Activated CD4-positive, alpha-beta memory T cell treated with anti-CD3 and anti-CD28 coated beads, Interleukin-2, amount 10 ng/mL, durations not matched to agents 7 days and 5 days (primary cell): ENCODE measurements at places on chromosomes 1 and 21. TPM values are rescaled to one million over a fixed set of nuclear protein-coding genes. Genes with fewer than 3 reads are reported as not detected.

DNA sequence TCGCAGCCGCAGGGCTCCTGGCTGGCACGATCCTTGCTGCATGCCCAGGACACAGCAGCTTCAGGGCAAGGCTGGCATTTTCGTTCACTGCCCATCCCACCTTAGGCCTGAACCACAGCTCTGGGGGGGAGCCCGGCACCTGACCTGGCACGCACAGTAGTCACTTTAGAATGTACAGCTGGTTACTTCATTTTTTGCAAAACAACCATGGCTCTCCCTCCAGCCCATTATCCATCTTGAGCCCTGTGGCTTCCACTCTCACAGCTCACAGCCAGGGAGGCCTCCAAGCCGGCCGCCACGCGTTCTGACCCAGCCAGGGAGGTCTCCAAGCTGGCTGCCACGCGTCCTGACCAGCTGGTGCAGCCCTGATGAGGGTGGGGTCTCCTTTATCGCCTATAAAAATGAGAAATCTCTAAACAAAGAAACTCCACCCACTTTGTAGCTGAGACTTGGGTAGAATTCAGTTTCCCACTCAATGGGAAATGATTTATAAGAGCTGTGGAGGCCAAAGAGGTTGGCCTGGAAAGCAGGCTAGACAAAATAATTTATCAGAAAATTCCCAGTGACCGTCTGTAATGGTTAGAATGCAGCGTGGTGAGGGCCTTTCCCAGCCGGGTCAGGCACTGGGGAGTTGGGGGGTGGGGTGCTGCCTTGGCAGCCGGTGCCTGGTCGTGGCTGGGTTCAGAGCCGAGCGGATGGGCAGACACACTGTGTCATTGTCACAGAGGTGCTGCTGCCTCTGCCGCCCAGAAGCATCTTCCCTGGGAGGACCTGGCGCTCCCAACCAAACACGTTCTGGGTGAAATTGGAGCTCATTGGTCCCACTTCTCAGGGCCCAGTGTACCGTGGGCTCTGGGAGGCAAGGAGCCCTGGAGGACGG lies 54.6 kb upstream of the ACTRT2 start:
- H3K27ac ChIP-seq, result no peak overlapping the region
- H3K36me3 ChIP-seq, result no peaks in the 10 kb centered on the region
- no peaks in the 10 kb centered on the region for H3K27me3 ChIP-seq
- no peaks in the 10 kb centered on the region for H3K4me1 ChIP-seq
- no peak overlapping the region for H3K4me3 ChIP-seq
- DNase-seq, result no peak

GRCh38 chr1:18094096-18094495 lies 13.5 kb upstream of the IGSF21 start:
- no peak overlapping the region for H3K27ac ChIP-seq
- H3K4me3 ChIP-seq, result no peak overlapping the region
- H3K4me1 ChIP-seq, result no peaks in the 10 kb centered on the region

DNA sequence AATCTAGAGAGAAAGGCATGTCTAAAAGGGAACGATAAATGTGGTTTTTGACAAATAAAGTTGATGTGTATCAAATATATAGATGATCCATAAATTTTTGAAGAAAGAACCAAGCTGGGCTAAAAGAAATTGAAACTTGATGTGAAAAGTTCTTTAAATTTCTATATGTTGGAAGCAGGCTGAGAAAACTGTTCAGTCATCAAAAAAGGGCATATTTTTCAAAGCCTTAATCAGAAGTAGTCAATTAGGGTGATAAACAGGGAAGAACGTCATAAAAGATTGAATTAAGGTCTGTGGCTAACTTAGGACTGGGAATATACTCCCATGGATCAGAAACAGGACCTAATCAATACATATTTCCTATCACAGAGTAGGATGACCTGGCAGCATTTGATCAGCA lies 211.4 kb upstream of the ZRANB2 start:
- no peaks in the 10 kb centered on the region for H3K36me3 ChIP-seq
- H3K4me1 ChIP-seq, result no peaks in the 10 kb centered on the region
- no peaks in the 10 kb centered on the region for H3K27me3 ChIP-seq
- H3K27ac ChIP-seq, result no peak overlapping the region
- no peak overlapping the region for H3K4me3 ChIP-seq
- DNase-seq, result no peak

DNA sequence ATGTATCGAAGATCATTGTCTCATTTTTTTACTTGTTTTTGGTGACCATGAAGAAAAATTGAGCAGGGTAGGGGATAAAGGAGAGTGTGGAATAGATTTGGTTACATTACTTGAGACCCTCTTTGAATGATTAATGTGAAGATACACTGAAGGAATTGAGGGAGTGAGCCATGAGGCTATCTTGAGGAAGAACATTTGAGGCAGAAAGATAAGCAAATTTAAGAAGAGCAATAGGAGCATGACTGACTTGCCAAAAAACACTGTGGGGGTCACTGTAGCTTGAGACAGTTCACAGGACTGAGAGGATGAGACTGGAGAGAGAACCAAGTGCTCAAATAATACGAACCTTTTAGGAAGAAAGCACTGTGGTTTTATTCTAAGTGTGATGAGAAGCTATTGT lies 43.1 kb upstream of the PTPRC start:
- H3K4me3 ChIP-seq, result no peak overlapping the region
- H3K27me3 ChIP-seq, result no peaks in the 10 kb centered on the region
- H3K27ac ChIP-seq, result no peak overlapping the region
- peaks cover 29% of the 10 kb centered on the region for H3K36me3 ChIP-seq
- H3K4me1 ChIP-seq, result peaks cover 32% of the 10 kb centered on the region

GRCh38 chr21:15249285-15249993 lies 184.6 kb upstream of the NRIP1 start:
- H3K27ac ChIP-seq, result no peak overlapping the region
- no peaks in the 10 kb centered on the region for H3K36me3 ChIP-seq
- H3K27me3 ChIP-seq, result peaks cover 2% of the 10 kb centered on the region

DNA sequence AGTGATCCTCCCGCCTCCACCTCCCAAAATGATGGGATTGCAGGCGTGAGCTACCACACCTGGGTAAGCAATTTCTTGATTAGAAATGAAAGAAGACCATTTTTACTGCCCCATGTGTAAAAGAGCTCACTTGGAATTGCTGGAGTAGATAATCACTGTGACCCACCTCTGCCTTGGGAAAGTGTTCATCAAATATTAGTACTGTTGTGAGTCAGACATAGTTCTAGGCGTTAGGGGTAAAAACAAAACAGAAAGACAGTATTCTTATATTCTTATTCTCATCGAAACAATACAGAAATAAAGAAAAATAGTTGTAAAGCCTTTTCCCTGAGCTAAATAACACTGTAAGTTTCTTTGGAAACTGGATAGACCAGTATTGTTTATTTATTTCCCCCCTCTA lies 36.2 kb downstream of the CELF3 start:
- no peak for DNase-seq
- H3K36me3 ChIP-seq, result peaks cover 3% of the 10 kb centered on the region
- no peaks in the 10 kb centered on the region for H3K27me3 ChIP-seq
- peaks cover 12% of the 10 kb centered on the region for H3K4me1 ChIP-seq

- no peak overlapping the region for H3K27ac ChIP-seq
- H3K36me3 ChIP-seq, result no peaks in the 10 kb centered on the region
- no peaks in the 10 kb centered on the region for H3K27me3 ChIP-seq
- peaks cover under 1% of the 10 kb centered on the region for H3K4me1 ChIP-seq
- DNase-seq, result no peak
- H3K4me3 ChIP-seq, result no peak overlapping the region
Measured at GRCh38 chr1:65284229-65284628, 25.1 kb upstream of the DNAJC6 start.

DNA sequence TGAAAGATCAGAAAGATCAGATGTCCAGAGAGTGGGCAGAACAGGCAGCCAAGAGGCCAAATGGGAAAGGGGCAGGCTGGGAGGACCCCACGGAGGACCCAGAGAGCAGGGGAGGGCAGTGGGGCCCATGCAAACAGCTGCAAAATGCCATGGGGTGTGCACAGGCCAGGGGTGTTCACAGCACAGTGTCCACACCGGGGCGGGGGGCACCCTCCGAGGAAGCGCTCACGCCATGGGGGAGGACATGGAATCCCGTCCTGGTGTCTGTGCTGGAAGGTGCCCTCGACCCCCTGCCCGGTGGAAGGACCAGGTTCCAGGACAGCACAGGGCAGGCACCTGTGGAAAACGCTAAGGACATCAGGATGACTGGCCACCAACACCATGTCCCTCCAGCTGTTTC lies 1.5 kb downstream of the INTS11 start:
- H3K27ac ChIP-seq, result peak overlapping the region; percentile 72
- no peak for DNase-seq
- H3K36me3 ChIP-seq, result peaks cover 18% of the 10 kb centered on the region
- H3K4me3 ChIP-seq, result peak overlapping the region; percentile 87
- H3K27me3 ChIP-seq, result no peaks in the 10 kb centered on the region
- H3K4me1 ChIP-seq, result peaks cover 40% of the 10 kb centered on the region

GRCh38 chr1:28132171-28133167 lies 44.0 kb downstream of the PTAFR start:
- H3K36me3 ChIP-seq, result no peaks in the 10 kb centered on the region
- H3K27me3 ChIP-seq, result peaks cover 64% of the 10 kb centered on the region
- no peak overlapping the region for H3K27ac ChIP-seq
- peaks cover 5% of the 10 kb centered on the region for H3K4me1 ChIP-seq

ZNF695 gene
- 0.63 TPM for total RNA-seq

FALEC gene
- not detected for total RNA-seq

HIVEP3 gene
- 27.8 TPM for total RNA-seq

CDC7 gene
- total RNA-seq, result 26.7 TPM

GPR61 gene
- total RNA-seq, result not detected

RNU1-4 gene
- 1,691 TPM for total RNA-seq

ENAH gene
- total RNA-seq, result not detected
